Osteocyte (in vitro differentiated cells): ENCODE measurements at places on chromosomes 13 and 19.

GRCh38 chr13:31625115-31625514, 114.2 kb upstream of the RXFP2 start:
- no peak for DNase-seq

- no peak for DNase-seq
Observed at GRCh38 chr13:21568854-21569253, 35.1 kb downstream of the MICU2 start.

GRCh38 chr19:4456843-4457653, 546 bp downstream of the UBXN6 start:
- no peak for DNase-seq

GRCh38 chr19:30647891-30648720, 275.9 kb downstream of the ZNF536 start:
- DNase-seq, result peak; percentile 73

- DNase-seq, result no peak
Observed at GRCh38 chr19:5591476-5591875, 23.7 kb upstream of the TINCR start.

- DNase-seq, result no peak
Observed at GRCh38 chr13:59360916-59361315, 802.8 kb downstream of the DIAPH3 start.

DNA sequence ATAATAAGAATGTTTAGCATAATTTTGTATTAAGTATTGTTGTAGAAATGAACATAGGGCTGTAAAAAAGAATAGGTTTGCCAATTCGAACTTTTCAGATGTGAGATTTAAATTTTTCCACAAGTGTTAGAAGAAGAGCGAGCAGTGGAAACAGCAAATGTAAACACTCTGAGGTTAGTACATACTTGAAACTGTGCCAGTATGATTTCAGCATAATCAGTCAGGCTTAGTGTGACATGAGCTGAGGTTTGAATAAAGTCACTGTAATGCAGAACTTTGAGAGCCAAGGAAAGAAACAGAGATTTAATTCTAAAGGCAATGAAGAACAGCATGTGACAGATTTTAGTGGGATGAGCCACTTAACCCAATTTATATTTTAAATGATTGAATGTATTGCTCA, 2166.4 kb downstream of the PCDH9 start:
- DNase-seq, result no peak

- DNase-seq, result no peak
Observed at GRCh38 chr13:109704771-109705635, 81.4 kb downstream of the IRS2 start.

DNA sequence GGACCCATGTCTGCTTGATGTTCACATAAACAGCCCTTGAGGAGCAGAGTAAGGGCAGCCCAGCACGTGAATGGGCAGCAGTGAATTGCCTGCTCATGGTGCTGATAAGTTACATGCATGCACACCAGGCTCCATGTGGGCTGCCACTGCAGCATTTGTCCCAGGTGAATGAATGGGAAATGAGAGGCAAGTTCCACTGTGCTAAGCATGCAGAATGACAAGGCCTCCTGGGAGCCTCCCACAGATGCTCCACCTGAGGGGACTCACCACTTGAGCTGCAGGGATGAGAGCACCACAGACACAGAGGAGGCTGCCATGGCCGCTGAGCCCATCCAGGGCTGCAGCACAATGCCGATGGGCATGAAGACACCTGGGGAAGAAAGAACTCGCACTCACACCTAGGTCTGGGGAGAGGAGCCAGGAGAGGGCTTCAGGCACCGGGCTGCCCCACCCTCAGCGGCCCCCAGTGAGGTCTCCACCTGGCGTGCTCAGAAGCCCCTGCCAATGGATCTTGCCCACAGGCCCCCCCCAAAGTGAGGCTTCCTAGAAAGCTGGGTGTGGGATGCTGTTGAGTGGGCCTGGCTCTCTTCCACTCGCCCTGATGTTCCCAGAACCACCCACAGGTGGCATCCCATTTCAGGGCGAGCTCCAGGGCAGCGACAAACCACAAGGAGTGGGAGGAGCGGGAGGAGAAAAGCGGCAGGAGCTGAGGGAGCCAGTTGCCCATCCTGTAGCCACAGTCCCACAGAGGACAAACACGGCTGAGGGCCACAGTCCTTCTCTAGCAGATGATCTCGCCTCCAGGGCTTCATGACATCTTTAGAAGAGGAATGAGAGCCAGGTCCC, 73.8 kb downstream of the CCDC70 start:
- no peak for DNase-seq

DNA sequence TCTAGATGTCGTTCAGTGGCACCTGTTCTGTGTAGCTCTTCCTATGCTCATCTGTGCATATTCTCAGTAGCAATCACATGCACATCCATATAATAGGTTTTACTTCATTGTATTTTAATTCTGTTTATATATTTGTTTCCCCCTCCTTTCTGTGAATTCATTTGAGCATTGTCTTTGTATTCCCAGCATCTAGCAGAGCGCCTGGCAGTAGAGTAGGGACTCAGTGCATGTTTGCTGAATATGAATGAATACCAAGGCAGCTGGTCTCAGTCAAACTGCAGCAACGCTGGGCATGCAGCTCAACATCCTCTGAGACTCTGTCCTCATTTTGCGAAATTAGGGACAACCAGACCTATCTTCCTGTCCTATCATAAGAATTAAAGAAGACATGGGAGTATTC, 330.1 kb downstream of the SPRY2 start:
- no peak for DNase-seq

GRCh38 chr13:84097148-84097547, 214.9 kb upstream of the SLITRK1 start:
- DNase-seq, result no peak

GRCh38 chr13:76872675-76873074, 13.5 kb downstream of the KCTD12 start:
- DNase-seq, result no peak

- no peak for DNase-seq
Observed at GRCh38 chr13:48942131-48942530, 33.6 kb upstream of the FNDC3A start.

- DNase-seq, result no peak
Observed at GRCh38 chr13:40221460-40222201, 444.8 kb downstream of the FOXO1 start.

GRCh38 chr19:32053376-32053775, 292.0 kb upstream of the ZNF507 start:
- no peak for DNase-seq
